Left ventricle myocardium inferior (tissue), 1 donor: ENCODE measurements at places on chromosomes 11 and 22. TPM values are rescaled to one million over a fixed set of nuclear protein-coding genes. Genes with fewer than 3 reads are reported as not detected.

DNA sequence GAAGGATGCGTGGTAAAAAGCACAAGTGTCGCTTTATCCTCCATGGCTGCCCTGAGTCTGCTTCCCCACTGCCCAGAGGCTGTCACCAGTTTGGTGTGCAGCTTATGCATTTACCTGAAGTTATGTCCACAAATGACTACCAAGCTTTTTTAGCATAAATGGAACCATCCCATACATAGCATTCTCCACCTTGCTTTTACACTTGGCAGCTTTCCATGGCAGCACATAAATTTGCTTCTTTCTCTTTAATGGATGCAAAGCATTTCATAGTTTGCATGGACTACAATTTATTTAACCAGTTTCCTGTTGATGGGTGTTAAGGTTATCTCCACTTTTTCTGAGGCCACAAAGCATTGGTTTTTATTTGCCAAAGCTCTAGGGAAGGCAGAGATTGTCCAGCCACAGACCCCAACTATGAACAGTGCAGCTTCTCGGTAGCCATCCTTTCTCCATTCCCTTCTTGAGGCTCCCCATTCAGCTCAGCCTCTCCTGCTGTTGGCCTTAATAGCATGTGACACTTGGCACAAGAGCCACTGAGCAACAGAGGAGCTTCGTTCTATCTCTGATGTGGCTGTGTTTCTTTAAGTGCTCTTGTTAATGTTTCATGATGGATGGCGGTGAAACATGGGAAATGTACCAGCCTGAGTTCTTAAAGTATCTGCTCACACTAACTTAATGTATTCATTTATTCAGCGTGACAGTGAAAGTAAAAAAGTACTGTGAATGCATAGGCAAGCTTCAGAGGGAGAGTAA, 59.8 kb upstream of the NAV2 start:
- DNase-seq, result no peak

DNA sequence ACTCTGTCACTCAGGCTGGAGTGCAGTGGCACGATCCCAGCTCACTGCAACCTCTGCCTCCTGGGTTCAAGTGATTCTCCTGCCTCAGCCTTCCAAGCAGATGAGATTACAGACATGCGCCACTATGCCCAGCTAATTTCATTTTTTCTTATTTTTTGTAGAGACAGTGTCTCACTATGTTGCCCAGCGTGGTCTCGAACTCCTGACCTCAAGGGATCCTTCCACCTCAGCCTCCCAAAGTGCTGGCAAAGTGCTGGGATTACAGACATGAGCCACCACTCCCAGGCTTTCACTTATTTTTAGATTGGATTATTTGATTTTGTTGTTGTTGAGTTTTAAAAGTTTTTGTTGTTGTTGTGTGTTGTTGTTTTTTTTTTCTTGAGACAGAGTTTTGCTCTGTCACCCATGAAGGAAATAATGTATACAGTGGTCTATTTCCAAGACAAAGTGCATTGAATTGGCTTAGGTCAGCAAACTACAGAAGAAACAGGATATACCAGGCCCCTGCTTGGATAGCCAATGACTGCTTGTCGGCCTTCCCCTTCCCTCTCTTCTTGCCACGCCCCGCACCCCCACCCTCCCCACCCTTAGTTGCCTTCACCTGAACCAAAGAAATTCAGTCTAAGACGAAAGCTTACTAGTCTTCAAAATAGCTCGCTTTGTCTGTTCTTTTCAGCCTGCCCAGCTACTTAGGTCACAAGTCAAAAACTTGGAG, 91.8 kb upstream of the CLDN5 start:
- DNase-seq, result no peak

FGF3 gene
- total RNA-seq, result not detected

SMTNL1 gene
- not detected for total RNA-seq

KCNJ11 gene
- total RNA-seq, result 17.5 TPM

DNA sequence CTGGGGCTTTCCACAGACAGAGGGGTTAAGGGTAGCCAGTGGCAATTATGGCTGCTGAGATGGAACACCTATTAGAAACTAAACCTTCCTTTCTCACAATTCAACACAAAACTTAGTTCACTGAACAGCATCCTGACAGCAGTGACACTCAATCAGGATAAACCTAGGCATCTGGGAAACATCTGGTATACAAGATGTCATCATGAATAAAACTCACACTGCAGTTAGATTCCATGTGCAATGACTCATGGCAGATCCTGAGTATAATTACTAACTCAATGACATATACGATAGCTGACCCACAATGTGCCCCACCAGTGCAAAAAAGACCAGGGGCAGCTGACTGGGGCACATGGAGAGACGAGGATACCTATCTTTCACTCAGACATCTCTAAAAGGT, 17.7 kb downstream of the RBFOX2 start:
- no peak for DNase-seq

DNA sequence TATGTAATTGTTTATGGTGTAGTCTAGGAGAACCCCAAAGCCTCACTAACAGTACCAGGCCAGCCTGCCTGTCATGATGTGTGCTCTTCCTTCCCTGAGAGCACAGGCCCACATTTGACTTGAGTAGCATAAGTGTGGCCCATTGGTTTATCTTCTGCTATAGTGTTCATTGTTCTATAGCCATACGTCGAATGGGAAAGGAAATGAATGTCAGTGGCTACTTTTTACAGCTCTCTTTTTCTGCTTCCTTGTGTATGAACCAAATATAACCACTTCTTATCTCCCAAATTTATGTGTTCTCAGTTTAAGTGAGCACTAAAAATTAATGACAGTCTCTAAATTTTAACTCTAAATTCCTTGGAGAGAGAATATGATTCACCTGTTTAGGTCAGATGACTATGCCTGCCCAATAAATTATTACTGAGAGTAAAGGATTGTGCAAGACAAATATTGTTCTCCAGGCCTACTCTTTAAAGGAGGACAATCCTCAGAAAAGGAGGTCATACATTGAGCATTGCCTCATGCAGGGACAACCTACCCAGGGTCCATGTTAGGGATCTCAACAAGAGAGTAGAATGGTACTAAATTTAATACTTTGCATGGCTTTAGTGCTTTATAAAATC, 222.9 kb upstream of the ARHGAP20 start:
- DNase-seq, result no peak

GRCh38 chr22:25067851-25068421, 115.4 kb downstream of the KIAA1671 start:
- no peak for DNase-seq
